ENCODE measurements at places on chromosomes 1 and 21. TPM values are rescaled to one million over a fixed set of nuclear protein-coding genes. Genes with fewer than 3 reads are reported as not detected.

DNA sequence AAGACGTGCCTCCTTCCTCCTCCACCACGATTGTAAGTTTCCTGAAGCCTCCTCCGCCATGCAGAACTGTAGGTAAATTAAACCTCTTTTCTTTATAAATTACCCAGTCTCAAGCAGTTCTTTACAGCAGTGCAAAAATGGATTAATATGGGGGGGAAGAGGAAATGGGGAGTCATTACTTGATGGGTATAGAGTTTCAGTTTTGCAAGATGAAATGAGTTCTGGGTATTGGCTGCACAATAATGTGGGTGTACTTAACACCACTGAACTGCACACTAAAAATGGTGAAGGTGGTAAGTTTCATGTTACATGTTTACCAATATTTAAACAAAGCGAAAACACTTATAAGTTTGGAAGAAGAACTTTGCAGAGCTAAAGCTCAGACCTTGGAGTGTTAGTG lies 24.3 kb upstream of the DISP1 start:
- H3K27me3 ChIP-seq = peaks cover 34% of the 10 kb centered on the region
- DNase-seq = no peak
- H3K4me1 ChIP-seq = peaks cover 10% of the 10 kb centered on the region
- no peak overlapping the region for H3K27ac ChIP-seq
- no peak overlapping the region for H3K4me3 ChIP-seq
- no peaks in the 10 kb centered on the region for H3K36me3 ChIP-seq

DNA sequence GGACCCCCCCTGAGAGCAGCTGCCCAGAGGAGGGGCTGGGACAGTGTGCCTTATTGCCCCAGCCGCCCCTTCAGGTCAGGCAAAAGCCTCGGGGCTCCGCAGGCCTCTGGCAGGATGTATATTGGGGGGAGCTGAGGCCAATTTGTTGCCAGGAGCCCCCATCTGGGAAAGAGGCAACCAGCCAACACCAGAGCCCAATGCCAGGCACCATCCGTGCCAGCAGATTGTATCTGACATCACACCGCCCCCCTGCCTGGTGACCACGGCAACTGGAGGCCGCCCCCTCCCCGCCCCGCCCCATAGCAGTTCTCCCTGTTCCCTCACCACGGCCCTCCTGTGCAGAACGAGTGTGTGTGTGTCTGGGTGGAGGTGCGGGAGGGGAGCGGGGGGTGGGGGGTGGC lies 3.6 kb upstream of the PLEKHG5 start:
- H3K27ac ChIP-seq = no peak overlapping the region
- no peak for DNase-seq
- peaks cover 10% of the 10 kb centered on the region for H3K4me1 ChIP-seq
- H3K4me3 ChIP-seq = no peak overlapping the region
- H3K27me3 ChIP-seq = peaks cover 58% of the 10 kb centered on the region

Gene C2CD2
- total RNA-seq = 13.6 TPM

DNA sequence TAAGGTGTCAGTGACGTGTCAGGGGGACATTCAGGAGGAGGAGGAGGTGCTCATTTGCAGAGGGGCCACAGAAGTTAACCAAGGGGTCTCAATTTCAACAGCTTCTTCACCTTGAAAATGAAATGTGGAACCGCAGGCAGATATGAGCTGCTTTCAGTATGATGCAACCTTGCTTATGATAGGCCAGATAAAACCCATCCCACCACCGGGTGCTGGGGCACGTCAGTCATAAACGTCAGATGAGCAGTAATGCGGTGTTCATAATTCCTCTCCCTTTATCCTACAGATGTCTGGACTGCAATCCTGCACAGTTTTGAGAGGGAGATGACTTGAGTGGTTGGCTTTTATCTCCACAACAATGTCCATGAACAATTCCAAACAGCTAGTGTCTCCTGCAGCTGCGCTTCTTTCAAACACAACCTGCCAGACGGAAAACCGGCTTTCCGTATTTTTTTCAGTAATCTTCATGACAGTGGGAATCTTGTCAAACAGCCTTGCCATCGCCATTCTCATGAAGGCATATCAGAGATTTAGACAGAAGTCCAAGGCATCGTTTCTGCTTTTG lies 1.7 kb downstream of the PTGFR start:
- no peak for DNase-seq
- peaks cover 32% of the 10 kb centered on the region for H3K4me1 ChIP-seq
- peak overlapping the region; percentile 91 for H3K4me3 ChIP-seq

Gene FAAH
- 31.4 TPM for total RNA-seq

Gene CFAP74
- not detected for total RNA-seq

DNA sequence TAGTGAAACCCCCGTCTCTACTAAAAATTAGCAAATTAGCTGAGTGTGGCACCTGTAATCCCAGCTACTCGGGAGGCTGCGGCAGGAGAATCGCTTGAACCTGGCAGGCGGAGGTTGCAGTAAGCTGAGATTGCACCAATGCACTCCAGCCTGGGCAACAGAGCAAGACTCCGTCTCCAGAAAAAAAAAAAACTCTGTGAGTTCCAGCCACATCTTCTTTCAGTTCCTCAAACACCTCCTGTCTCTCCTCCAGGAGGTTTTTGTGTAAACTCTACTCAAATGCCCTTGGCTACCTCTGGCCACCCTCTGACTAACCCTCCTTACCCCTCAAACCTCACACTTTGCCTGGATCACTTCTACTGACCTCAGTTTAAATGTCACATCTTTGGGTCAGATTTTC lies 38.1 kb downstream of the RCSD1 start:
- H3K4me3 ChIP-seq = no peak overlapping the region
- no peaks in the 10 kb centered on the region for H3K36me3 ChIP-seq
- H3K27me3 ChIP-seq = peaks cover 53% of the 10 kb centered on the region
- DNase-seq = no peak
- H3K27ac ChIP-seq = no peak overlapping the region

DNA sequence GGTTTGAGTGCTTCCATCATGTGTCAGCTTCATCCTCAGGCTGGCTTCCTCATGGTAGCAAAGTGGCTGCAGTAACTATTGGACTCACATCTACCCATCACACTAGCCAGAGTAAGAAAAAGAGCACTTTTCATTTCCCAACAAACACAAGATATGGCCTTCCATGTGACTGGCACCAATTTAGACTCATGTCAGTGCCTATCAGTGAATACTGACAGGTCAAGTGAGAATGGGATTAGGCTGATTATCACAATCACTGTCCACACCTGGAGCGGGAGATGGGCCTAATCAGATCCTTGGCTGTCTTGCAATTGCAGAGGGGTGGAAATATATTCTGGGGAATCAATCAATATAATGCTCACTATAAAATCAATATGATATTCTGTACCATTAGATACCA lies 2.9 kb upstream of the RABGAP1L start:
- no peak overlapping the region for H3K4me3 ChIP-seq
- DNase-seq = no peak
- peaks cover 23% of the 10 kb centered on the region for H3K36me3 ChIP-seq
- H3K27ac ChIP-seq = no peak overlapping the region
- H3K4me1 ChIP-seq = peaks cover 38% of the 10 kb centered on the region

- H3K27ac ChIP-seq = no peak overlapping the region
- peak; percentile 74 for DNase-seq
- H3K4me1 ChIP-seq = no peaks in the 10 kb centered on the region
- H3K27me3 ChIP-seq = peaks cover 15% of the 10 kb centered on the region
These were observed 5.8 kb upstream of the SDHB start for GRCh38 chr1:17059391-17060305.

DNA sequence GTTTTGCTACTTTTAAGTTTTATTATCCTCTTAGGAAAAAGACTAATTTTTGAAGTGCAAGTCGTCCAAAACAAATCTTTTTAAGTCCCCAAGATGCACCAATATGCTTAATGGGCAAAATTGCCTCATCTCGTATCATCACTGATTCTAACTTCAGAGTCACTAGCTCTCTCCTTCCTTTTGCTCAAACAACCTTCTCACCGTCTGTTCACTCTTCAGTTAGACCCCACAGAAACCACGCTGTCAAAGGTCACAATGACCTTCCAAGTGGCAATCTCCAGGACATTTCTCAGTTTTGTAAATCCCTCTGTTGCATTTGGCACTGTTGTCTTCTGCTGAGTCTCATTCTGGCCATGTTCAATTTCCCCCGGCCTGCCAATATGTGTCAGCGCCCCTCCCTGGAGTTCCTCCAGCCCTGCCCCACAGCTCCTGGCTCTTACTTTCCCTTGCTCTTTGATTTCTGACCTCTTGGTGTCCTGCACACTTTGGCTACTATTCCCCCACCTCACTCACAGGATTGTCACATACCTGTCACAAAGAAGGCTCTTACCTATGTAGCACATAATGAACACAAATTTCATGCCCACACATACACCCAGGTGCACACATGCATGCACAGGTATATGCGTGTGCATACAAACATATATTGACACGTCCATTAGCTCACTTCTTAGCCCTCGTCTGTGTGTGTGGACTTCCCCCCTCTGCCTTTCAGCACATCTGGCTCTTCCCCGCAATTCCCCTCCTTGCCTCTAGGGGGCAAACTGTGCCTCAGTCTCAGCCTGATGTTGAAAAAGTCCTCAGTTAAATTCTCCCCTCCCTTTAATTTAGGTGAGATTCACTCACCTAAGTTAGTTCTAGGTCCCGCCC lies 354.0 kb upstream of the DUSP10 start:
- no peaks in the 10 kb centered on the region for H3K27me3 ChIP-seq
- no peak overlapping the region for H3K4me3 ChIP-seq

DNA sequence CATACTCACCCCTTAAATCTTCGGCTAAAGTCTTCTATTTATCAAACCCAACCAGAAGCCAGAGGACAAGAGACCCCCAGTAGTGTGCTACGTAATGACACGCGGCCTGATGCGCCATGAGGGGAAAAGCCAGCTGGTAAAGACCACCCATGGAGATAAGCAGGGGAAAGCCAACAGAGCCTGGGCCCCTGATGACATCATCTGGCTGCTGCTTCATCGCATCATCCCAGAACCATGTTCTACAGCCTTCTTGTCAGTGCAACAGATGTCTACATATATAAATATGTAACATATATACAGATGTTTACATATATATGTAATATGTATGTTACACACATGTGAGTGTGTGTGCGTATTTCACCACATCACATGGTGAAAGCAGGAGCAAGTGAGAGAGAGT lies 81.7 kb upstream of the VANGL1 start:
- H3K36me3 ChIP-seq = no peaks in the 10 kb centered on the region
- DNase-seq = no peak
- H3K27ac ChIP-seq = no peak overlapping the region
- no peaks in the 10 kb centered on the region for H3K4me1 ChIP-seq

GRCh38 chr1:184014271-184014670 lies 23.3 kb downstream of the COLGALT2 start:
- no peaks in the 10 kb centered on the region for H3K36me3 ChIP-seq
- no peak overlapping the region for H3K27ac ChIP-seq
- no peak overlapping the region for H3K4me3 ChIP-seq
- H3K27me3 ChIP-seq = peaks cover 21% of the 10 kb centered on the region
- no peaks in the 10 kb centered on the region for H3K4me1 ChIP-seq

- no peaks in the 10 kb centered on the region for H3K4me1 ChIP-seq
- no peaks in the 10 kb centered on the region for H3K27me3 ChIP-seq
- DNase-seq = no peak
- no peak overlapping the region for H3K27ac ChIP-seq
These were observed 16.1 kb downstream of the LCA5L start for GRCh38 chr21:39429445-39429844.

Gene HENMT1
- total RNA-seq = 10.6 TPM

Gene DNAI4
- 6.0 TPM for total RNA-seq

Gene CASZ1
- total RNA-seq = 12.6 TPM

Gene UMODL1
- 0.22 TPM for total RNA-seq

Gene FABP3
- total RNA-seq = not detected

Gene CHRM3
- 2.6 TPM for total RNA-seq

- DNase-seq = no peak
- H3K27me3 ChIP-seq = peaks cover 54% of the 10 kb centered on the region
- H3K36me3 ChIP-seq = no peaks in the 10 kb centered on the region
- no peak overlapping the region for H3K4me3 ChIP-seq
These were observed 7.4 kb downstream of the WNT3A start for GRCh38 chr1:228013935-228014930.

Gene NMNAT1
- 5.3 TPM for total RNA-seq

Gene TMOD4
- 1.6 TPM for total RNA-seq

DNA sequence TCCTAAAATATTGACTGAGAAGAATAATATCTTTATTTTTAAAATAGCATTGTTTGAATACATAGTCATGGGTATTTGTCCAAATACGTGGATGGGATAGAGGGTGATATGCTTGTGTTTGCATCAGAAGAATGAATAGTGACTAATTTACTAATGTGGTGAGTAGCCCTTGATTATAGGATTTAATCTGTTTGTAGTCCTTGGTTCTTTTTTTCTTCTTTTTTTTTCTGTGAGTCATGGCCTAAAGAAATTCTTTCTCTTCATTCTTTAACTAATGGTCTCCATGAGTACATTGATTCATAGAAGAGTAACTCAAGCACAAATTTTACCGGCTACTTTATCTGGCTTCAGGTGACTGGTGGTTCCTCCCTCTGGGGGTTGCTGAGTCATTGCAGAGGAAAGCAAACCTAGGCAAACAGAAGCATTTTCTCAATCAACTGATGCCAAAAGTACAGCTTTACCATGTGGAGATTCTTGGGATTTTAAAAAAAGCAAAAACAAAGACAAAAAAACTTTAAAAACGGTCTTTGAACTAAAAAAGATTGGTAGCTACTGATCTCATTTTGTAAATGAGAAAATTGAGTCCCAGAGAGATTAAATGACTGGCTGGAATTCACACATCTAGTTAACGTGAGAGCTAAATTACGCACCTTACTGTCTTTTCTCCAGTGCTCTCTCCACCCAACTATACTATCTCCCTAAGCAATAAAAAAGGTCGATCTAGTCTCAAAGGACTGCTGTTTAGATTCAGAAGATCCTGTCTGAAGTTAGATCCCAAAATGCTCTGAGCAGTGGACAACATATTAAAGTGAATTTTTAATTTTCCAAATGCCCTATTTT lies 40.5 kb downstream of the AK5 start:
- H3K4me3 ChIP-seq = no peak overlapping the region
- peak overlapping the region; percentile 3 for H3K27ac ChIP-seq
- no peaks in the 10 kb centered on the region for H3K27me3 ChIP-seq
- peaks cover 7% of the 10 kb centered on the region for H3K4me1 ChIP-seq

- no peak overlapping the region for H3K4me3 ChIP-seq
- H3K36me3 ChIP-seq = peaks cover 19% of the 10 kb centered on the region
- no peaks in the 10 kb centered on the region for H3K4me1 ChIP-seq
These were observed 15.9 kb upstream of the OLFML3 start for GRCh38 chr1:113963281-113963906.

DNA sequence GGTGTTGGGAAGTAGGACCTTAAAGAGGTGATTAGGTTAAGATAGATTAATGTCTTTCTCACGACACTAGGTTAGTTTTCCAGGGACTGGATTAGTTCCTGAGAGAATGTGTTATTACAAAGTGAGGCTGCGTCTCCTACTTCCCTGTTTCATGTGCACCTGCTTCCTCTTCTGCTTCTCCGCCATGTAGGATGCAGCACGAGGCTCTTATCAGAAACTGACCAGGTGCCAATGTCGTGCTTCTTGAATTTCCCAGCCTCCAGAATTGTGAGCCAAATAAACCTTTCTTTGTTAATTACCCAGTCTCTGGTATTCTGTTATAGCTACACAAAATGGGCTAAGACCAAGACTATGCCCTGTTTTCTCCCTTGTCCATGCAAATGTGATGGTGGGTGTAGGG lies 152.2 kb upstream of the LMO4 start:
- DNase-seq = no peak
- H3K27ac ChIP-seq = no peak overlapping the region
- peaks cover 7% of the 10 kb centered on the region for H3K4me1 ChIP-seq
- peaks cover 5% of the 10 kb centered on the region for H3K36me3 ChIP-seq
- peaks cover 16% of the 10 kb centered on the region for H3K27me3 ChIP-seq

- H3K4me3 ChIP-seq = no peak overlapping the region
- peaks cover 28% of the 10 kb centered on the region for H3K4me1 ChIP-seq
- H3K27ac ChIP-seq = no peak overlapping the region
- no peaks in the 10 kb centered on the region for H3K27me3 ChIP-seq
These were observed 40.2 kb downstream of the RASAL2 start for GRCh38 chr1:178134061-178134460.

- no peaks in the 10 kb centered on the region for H3K27me3 ChIP-seq
- peaks cover 12% of the 10 kb centered on the region for H3K4me1 ChIP-seq
- DNase-seq = no peak
- H3K4me3 ChIP-seq = no peak overlapping the region
These were observed 9.3 kb downstream of the PADI3 start for GRCh38 chr1:17258116-17258757.

Gene TP73
- 0.54 TPM for total RNA-seq
